Inflammatory macrophage treated with lipopolysaccharide for 4 hours (primary cell): ENCODE measurements at places on chromosomes 3 and 15.
A peak's percentile ranks its signal among the peaks of the same experiment; 100 is the strongest.

GRCh38 chr3:88824666-88825564 is 282.5 kb upstream of the EPHA3 start:
- no peak for DNase-seq

GRCh38 chr3:31035681-31036080 is 141.2 kb upstream of the GADL1 start:
- DNase-seq: no peak

DNA sequence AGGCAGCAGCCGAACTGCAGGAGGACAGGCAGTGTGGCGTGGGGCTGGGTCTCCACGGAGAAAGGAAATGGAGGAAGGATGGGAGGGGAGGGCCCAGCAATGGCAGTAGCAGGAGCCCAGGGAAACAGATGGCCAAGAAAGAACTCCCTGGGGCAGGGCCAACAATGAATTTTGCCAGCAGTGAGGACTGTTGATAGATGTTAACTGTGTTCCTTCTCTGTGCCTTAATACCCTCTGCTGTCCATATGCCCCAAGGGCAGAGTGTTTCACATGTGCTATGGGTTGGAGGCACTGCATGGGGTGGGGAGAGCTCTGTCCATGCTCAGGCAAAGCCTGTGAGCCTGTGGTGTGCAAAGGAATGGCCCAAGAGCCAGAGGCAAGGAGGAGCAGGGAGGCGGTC is 70.8 kb upstream of the POMGNT2 start:
- DNase-seq: no peak

DNA sequence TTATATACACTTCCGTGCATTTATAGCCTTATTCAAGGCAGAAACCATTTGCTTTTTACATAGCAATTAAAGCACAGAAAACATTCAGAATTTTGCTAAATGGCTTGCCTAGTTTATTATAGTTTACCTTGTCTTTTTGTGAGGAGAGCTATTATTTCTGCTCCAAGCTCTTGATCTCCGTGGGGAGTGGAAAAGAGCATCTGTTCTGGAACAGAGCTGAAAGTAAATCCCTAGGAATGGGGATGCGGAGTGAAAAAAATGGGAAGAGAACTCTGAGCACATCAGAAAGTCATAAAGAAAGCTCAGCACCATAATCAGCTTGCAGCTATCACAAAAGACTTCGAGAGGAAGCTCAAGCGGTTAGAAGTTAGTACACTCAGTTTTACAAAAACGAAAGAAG is 1006.7 kb downstream of the ROBO2 start:
- no peak for DNase-seq

DNA sequence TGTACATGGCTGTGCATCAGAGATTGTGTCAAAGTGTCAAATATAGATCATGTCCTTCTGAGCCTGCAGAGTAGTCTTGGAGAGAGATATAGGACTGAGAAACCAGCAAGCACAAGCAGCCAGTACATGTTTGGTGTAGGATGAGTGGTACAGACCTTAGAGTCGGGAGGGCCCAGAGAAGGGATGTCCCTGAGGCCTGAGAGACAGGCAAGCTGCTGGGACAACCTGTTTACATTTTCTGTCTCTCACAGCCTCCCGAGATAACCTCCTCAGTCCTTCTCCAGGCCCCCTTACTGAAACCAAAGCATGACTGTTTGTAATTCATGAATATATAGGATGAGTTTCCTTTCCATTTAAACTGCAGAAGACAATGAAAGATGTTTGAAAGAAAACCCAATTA is 182.4 kb upstream of the STT3B start:
- no peak for DNase-seq

DNA sequence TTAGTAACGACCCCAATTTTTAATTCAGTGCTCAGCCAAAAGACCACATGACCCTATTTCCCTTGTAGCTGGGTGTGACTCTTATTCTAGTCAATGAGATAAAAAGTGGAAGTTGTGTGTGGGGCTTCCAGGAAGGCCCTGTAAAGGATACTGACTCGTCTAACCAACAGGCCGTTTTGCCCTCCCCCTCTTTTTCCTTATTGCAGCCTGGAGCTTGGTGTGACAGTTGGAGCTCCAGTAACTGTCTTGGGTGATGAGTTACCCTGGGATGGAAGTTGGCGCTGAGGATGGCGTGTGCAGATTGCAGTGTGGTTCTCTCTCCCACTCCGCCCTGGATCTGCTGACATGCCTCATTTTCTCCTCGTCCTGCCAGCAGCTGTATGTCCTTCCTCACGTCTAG is 209.3 kb upstream of the PROK2 start:
- peak; percentile 67 for DNase-seq

DNA sequence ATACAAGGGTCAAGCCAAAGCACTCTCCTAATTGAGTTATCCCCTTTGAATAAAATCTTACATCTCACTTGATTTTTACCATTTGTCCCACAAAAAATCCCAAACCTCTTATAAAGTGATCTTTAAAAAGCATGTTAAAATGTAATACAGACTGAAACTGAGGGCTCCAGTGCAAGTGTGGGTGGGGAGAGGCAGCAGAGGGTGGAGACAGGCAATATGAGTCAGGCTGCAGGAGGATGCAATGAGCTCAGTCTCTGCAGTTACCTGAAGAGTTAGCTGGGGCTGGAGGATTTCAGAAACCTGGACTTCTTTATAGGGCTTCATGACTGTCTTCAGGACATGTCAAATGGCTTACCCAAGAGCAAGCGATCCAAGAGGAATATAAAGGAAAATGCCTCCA is 14.2 kb upstream of the COLQ start:
- peak; percentile 64 for DNase-seq

- peak; percentile 95 for DNase-seq
Measured at GRCh38 chr15:64089543-64090280, 3.9 kb downstream of the CIAO2A start.
